ENCODE measurements at places on chromosomes 7 and 10.

DNA sequence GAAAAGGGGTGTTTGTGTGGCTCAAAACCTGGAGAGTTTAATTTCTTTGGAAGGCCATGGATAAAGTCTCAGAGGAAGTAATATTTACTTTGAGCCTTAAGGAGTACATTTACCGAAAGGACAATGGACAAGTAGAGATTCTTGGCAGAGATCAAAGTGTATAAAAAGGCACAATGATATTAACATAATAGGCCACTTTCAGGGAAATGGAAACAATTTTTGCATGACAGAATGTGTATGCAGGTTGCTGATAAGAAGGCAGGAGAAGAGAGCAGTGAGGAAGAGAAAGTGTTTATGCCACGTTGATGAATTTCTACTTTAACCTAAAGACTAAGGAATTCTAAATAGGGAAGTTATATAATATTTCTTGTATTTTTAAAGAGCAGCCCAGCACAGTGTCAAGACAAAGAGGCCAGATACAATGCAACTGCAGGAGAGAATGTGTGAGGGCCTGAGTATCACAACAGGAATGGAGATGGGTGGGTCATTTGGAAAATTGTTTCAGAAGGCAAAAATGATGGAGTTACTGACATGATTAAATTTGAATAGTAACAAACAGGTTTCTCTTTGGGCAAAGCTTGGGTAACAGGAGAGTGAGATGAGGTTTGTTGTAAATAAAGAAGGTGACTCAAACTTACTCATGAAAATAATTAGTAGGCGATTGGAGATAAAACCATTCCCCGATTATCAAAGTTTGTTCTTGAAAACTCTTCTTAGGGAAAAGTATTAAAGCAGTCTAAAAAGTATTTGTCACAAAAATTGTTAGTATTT is 84.1 kb downstream of the THSD7A start:
- no peak for DNase-seq

- no peak for DNase-seq
These were observed 81.8 kb downstream of the PTPN20 start for GRCh38 chr10:46992803-46993561.

DNA sequence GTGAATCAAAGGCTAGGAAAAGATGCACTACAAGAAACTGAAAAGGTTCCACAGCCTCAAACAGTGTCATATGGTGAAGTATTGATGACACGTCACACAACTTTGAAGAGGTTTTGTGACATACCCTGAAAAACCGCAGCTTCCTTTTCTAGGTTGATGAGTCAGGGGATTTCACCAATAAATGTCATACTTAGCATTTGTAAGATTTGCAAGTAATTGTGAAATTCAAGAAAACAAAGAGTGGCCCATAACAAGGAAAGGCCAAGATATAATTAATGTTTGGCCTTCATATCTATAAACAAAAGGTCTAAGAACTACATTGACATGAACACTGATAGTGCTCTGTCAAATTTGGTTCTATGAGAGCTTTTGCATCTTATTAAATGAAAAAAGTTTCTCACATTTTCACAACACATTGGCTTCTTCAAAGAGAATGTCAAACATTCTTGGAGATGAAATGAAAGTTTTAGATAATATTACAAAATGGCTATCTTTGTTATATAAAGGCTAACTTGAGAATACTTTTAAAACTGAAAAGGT is 62.0 kb upstream of the NAMPT start:
- DNase-seq = no peak

GRCh38 chr7:73838642-73839041 is 3.7 kb downstream of the METTL27 start:
- DNase-seq = no peak

GRCh38 chr7:155495440-155496248 is 37.7 kb downstream of the EN2 start:
- DNase-seq = no peak
